ENCODE measurements at places on chromosomes 7 and 10.
A peak's percentile ranks its signal among the peaks of the same experiment; 100 is the strongest.

- peak; percentile 17 for DNase-seq
These were observed at the start of gene GSTO1 for GRCh38 chr10:104254493-104255310. Gene GSTO1 (plus strand): TSS chr10:104254892. CDS start chr10:104254929, 37 bp downstream.

DNA sequence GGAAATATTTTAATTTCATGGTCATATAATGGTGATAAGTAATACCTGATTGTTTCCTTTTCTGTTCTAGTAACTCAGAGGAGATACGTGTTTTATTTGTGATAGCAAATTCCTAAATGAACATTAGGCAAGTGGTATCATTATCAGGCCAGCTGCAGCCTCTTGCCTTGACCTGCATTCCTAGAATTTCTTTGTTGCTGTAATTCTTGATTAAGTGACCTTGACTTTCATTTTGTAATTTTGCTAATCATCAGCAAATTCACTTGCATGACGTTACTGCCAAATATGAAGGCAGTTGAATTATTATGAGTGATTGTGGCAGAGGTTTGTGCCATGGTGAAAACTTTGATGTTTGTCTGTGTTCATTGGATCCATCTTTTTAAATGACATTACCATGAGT lies 5.6 kb upstream of the AS3MT start:
- no peak for DNase-seq

- no peak for DNase-seq
These were observed 314.6 kb downstream of the FRMD4A start for GRCh38 chr10:14016011-14016536.

DNA sequence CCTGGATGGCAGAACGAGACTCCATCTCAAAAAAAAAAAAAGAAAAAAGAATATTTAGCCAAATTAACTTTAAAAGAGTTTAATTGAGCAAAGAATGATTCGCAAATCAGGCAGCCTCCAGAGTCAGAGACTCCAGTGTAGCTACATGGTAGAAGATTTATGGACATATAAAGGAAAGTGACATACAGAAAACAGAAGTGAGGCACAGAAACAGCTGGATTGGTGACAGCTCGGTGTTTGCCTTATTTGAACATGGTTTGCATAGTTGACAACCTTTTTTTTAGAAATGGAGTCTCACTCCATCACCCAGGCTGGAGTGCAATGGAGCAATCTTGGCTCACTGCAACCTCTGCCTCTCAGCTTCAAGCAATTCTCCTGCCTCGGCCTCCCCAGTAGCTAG lies 35.2 kb upstream of the TNS3 start:
- DNase-seq = no peak

DNA sequence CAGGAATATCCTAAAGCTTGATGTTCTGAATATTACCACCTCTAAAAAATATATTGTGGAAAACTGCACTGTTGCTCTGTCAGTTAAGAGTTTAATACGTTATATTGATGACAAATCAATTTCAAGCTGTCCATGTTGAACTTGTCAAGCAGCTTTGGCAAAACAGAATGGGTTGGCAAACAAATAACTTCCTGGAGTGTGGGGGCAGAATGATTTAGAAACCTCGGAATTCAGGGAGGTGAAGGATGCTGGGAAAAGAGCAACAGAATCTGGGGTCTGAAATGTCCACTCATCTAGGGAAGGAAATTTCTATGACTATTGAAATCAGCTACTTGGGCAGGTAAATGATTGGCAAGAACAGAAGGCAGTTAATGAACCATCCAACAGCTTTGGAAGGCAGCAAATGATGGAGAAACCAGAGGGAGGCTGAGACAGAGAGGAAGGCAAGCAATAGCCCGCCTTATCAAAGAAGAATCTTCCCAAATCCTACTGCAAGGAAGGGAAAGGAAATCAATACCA lies 95.1 kb upstream of the PALS2 start:
- DNase-seq = no peak

- DNase-seq = no peak
These were observed 657.9 kb downstream of the NXPH1 start for GRCh38 chr7:9091282-9091681.

DNA sequence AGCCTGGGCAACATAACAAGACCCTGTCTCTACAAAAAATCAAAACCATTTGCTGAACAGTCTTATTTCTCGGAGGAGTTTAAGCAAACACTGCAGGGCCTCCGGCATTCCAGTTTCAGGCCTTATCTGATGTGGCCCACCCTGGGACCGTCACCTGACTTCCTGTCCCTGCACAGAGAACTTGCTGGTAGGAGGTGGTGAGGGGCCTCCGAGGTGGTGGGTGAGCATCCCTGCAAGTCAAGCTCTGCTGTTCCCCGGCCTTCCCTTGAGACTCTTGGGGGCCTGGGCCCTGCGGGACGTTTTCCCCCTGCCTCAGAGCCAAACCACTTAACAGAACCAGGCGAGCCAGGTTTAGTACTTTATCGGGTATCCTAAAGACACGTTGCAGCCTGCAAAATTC lies 44.5 kb upstream of the AP5Z1 start:
- no peak for DNase-seq

Data from activated T-cell treated with anti-CD3 and anti-CD28 coated beads for 4 hours (primary cell).